ENCODE measurements at places on chromosomes 11 and 22.

DNA sequence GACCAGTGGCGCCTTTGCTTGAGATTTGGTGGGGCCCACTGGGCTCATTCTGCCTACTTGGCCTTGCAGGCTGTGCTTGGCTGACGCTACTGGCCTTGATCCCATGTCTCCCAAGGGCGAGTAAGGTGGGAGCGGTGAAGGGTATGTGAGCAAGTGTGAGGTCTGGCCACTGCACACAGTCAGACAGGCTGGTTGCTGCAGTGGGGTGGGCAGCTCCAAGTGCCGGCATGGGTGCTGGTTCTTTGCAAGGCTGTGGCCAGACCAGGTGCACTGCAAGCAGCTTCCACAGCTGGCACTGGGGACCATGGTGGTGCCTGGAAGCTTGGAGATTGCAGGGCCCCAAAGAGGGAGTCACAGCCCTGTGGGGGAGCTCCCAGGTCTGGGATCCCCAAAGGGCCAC is 33.4 kb upstream of the OR10G7 start:
- no peak for DNase-seq

DNA sequence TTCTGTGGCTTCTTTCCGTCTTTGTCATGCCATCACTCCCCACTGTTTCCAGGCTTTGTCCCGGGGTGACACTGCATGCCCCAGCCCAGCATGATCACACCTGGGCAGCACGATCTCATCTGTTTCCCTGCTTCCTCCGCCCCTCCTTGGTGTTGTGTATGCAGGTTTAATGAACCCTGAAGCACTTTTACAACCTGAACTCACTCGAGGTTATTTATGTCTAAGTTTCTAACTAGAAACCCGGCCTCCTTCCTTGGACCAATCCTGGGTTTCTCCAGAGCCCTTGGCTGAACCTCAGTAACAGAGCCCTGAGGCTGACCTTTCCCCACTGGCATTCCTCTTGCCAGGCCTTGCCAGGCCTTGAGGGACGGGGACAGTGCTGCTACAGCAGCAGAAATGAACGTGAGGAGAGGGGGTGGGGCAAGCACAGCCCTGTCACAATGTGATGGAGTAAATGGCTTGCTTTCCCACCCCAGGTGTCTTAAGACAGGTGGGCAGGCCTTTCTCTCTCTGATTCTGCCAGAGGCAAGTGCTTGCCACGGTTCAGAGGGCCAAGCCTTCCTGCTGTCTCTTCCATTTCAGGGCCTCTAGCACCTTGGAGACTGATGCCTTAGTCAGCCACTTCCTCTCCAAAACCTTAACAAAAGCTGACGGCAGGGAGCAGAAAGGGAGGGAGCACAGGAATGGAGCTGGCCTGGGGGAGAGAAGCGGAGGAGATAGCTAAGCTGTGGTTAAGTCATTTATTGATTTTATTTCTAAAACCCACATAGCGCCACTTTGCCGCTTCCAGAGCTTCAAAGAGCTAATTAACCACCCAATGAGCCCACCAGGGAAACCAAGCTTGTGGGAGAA is 3.1 kb upstream of the PYGM start:
- no peak for DNase-seq

DNA sequence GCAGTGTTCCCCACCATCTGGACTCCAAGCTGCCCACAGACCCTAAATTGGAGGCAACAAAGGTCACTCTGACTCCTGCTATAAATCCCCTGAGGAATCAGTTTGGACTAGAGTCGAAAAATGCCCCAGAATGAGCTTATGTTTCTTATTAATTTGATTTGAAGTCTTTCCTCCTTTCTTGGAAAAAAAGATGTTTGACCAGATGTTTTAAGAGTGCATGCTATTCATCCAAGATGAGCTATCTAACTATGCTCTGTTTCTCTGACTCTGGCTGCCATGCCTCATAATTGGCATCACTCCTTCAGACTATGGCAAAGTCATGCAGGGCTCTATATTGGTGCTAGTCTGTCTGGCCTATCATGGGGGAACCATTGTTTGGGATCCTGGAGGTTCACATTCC is 174.0 kb downstream of the SPON1 start:
- DNase-seq, result no peak

DNA sequence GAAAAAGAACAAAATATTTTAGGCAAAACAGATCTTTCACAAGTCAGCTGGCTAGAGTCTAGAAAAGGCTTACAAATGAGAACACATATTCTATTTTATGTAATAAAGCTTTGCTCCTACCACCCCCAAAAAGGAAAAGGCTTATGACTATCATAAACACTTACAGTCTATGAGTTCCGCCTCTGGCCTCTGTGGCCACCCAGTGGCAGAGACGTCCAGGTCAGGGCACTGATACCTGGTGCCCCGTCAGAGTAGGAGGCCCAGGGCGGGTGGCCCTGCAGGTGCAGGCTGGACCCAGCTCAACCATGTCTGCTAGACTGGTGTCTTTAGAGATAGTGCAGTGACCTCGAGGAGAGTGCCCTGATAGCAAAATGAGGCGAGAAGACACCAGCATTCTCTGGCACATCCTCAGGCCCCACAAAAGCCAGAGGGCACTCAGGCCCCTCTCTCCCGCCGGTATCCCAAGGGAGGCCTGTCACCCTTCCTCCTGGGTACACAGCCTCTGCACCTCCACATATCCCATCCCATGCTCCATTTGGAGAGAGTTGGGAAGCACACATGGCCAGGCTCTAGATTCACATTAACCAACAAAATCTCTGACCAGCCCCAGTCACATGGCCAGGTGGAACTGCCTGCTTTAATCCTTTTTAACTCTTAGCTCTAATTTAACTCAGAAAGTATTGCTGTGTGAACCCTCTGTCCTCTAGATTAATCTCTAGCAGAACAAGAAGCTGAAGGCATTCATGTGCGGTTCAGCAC is 27.3 kb upstream of the SERPIND1 start:
- DNase-seq, result no peak

DNA sequence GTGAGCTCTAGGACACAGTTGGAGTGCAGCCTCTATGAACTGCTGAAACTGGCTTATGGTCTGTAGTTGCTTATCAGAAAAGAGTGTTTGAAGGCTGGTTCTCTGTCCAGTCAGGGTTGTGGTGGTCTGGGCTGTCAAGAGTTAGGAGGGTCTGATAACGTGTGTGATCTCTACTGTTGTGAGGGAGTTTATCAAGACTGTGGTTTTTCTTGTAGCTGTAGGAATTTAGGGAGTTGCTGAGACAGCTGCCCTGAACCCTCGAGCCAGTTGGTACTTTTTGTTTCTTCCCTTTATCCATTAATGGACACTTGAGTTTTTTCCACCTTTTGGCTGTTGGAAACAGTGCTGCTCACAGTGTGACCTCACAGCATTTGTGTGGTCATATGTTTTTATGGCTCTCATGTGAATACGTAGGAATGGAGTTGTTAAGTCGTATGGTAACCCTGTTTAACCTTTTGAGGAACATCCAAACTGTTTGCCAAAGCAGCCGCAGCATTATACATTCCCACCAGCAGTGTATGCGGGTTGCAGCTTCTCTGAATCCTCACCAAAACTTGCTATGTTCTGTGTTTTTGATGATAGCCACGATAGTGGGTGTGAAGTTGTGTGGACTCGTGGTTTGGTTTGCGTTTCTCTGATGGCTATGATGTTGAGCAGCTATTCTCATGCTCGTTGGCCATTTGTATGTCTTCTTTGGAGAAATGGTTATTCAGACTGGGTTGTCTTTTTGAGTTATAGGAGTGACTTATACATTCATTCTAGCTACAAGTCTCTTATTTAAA is 20.9 kb upstream of the DGCR8 start:
- no peak for DNase-seq

DNA sequence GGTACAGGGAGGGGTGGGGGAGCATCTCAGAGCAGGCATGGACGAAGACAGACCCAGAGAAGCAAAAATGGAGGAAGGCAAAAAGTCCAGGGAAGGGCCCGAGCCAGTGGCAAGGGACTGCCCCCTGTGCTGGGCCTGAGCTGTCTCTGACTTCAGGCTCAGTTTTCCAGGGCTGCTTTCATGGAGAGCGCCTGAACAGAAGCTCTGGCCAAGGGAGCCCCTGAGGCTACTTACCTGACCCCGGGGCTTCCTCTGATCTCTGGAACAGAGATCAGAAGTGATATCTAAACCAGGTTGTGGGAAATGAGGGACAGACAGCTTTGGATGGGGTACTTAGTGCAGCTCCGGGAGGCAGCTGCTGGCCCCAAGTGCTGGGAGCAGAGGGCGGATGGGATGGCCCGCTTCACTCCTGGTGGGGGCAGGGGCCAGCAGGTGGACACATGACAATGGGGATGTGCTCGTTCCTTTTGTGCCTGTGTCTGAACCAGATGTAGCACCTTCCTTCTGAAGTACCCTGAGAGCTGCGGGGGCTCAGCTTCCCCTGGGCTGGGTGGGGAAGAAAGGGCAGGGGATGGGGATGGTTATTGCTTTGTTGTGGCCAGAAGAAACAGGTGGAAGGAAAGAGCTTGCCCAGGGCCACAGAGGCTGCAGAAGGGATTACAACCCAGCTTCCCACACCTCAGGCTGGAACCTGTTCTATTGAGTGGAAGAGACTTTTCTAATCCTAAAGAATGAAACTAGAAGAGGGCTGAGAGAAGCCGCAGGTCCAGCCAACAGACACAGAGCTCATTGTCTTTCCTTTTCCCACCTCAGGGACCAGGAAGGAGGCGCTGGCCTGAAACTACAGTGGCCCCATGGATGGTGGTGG is 5.7 kb downstream of the LRRC10B start:
- DNase-seq, result no peak

GRCh38 chr11:10263929-10264328 is 30.1 kb downstream of the SBF2 start:
- DNase-seq, result no peak

GRCh38 chr11:71080239-71081097 is 171.9 kb downstream of the SHANK2 start:
- peak; percentile 3 for DNase-seq

DNA sequence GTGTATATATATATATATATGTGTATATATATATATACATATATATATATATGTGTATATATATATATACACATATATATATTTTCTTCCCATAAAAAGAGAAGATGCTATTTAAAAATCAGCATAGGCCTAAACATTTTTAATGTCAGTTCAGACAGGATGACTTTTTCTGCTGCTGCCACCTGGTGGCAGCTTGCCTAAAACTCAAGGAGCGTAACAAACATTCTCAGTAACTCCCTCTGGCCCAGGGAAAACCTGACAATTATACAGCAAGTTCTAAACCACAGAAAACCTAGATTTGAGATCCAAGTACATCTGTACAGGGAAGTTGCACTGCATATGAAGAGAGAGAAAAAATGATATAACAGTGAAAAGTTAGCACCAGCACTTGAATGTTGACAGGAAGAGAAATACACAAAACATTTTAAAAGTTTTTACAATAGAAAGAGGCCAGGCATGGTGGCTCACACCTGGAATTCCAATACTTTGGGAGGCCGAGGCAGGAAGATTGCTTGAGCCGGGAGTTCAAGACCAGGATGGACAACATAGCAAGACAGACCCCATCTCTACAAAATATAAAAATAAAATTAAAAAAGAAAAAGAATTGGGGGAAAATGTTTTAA is 16.6 kb downstream of the OR8A1 start:
- DNase-seq, result no peak

DNA sequence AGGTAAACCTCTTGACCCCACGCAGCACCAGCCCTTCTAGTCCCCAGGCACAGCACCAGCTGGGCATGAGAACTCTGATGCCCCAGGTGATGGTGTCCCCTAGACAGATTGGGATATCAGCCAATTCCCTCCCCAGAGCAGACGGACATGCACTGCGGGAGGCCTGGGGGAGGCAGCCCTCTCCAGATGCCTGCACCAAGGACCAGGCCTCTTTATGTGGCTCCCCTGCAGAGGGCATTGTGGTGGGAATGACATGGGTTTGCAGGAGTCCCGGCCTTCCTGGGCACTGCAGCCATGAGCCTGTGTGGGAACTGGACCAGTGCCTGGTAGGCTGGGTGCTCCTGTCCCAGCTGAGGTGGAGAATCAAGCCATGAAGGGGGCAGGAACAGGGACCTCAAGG is 25.9 kb downstream of the PPM1F start:
- no peak for DNase-seq

DNA sequence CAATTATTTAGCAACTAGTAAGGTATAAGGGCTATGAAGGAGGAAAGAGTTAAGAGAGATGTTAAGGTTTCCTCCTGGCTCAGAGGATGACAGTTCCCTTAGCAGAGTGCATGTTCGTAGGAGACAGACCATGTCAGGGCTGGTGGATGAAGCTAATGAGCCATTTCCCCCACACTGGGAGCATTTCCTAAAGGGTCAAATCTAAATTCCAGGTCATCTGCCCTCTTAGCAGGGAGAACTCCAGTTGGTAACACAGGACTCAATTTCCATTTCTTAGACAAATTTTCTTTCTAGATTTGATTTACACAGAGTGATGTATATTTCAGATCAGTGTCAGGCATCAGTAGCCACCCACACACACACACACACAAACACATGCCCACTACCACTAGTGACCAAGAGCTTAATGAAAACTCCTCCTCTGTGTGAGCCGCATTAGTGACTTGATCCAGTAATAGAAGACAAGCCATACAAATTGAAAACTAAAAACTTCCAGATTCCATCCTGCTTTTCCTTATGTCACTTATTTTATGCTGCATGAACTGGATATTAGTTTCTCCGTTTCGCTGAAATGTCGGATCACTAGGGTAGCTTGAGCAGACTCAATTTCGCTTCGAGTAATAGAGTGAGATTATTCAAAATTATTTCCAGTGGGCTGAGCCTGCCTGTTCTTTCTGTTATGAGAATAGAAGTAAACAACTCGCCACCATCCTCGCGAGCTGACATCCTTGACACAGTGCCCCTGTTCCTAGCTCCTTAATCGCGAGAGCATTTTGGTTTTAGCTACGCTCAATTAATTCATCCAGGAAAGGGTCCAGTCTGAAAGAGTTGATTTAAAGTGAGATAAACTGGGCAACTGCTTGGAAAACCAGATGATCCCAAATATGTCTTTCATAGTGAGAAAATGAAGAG is 582.6 kb downstream of the SOX6 start:
- no peak for DNase-seq

GRCh38 chr11:115653076-115653475 is 148.9 kb upstream of the CADM1 start:
- DNase-seq, result no peak

GRCh38 chr11:2994336-2994730 is 2.2 kb upstream of the NAP1L4 start:
- DNase-seq, result no peak

Measured in stimulated activated CD8-positive, alpha-beta memory T cell treated with anti-CD3 and anti-CD28 coated beads, Interleukin-4, amount 100 ng/mL, for 4 hours (primary cell).